Chondrocyte (in vitro differentiated cells): ENCODE measurements at places on chromosomes 2 and 18. TPM values are rescaled to one million over a fixed set of nuclear protein-coding genes. Genes with fewer than 3 reads are reported as not detected.

ANKRD36B gene
- 21.9 to 40.3 TPM (median 27.6 TPM) in 3 replicates for total RNA-seq

ZNF397 gene
- 12.0 to 18.9 TPM (median 12.1 TPM) in 3 replicates for total RNA-seq

PPP1R1C gene
- 0.52 to 2.9 TPM (median 1.2 TPM) in 3 replicates for total RNA-seq

IL1RN gene
- total RNA-seq, result not detected in 3 replicates

CD207 gene
- total RNA-seq, result not detected in 3 replicates

EFHD1 gene
- total RNA-seq, result 109 to 178 TPM (median 175 TPM) in 3 replicates

CRYGD gene
- not detected in 3 replicates for total RNA-seq

EPHA4 gene
- total RNA-seq, result 3.9 to 6.8 TPM (median 5.5 TPM) in 3 replicates

TAF4B gene
- 1.7 to 2.2 TPM (median 2.0 TPM) in 3 replicates for total RNA-seq

RND3 gene
- total RNA-seq, result 65.1 to 125 TPM (median 124 TPM) in 3 replicates

PELI1 gene
- total RNA-seq, result 15.9 to 24.4 TPM (median 22.7 TPM) in 3 replicates

RAB6C gene
- total RNA-seq, result 0.24 to 0.37 TPM (median 0.31 TPM) in 3 replicates

RIOK3 gene
- total RNA-seq, result 50.3 to 51.5 TPM (median 51.4 TPM) in 3 replicates

MSTN gene
- total RNA-seq, result 0.44 to 0.99 TPM (median 0.45 TPM) in 3 replicates

LAMA1 gene
- 2.3 to 3.9 TPM (median 2.5 TPM) in 3 replicates for total RNA-seq

KIF1A gene
- total RNA-seq, result 15.2 to 63.5 TPM (median 60.0 TPM) in 3 replicates

RBM45 gene
- 9.9 to 15.5 TPM (median 10.3 TPM) in 3 replicates for total RNA-seq

TMX3 gene
- total RNA-seq, result 49.6 to 71.2 TPM (median 51.2 TPM) in 3 replicates

WNT10A gene
- not detected in 3 replicates for total RNA-seq

EVX2 gene
- not detected in 3 replicates for total RNA-seq

TMEM163 gene
- total RNA-seq, result 0.07 TPM in 1 of 3 replicates, not detected in the others
